ENCODE measurements at places on chromosomes 6 and 20.
A peak's percentile ranks its signal among the peaks of the same experiment; 100 is the strongest.

GRCh38 chr6:10441004-10441654 lies 26.3 kb upstream of the TFAP2A start:
- peak; percentile 80 for DNase-seq

DNA sequence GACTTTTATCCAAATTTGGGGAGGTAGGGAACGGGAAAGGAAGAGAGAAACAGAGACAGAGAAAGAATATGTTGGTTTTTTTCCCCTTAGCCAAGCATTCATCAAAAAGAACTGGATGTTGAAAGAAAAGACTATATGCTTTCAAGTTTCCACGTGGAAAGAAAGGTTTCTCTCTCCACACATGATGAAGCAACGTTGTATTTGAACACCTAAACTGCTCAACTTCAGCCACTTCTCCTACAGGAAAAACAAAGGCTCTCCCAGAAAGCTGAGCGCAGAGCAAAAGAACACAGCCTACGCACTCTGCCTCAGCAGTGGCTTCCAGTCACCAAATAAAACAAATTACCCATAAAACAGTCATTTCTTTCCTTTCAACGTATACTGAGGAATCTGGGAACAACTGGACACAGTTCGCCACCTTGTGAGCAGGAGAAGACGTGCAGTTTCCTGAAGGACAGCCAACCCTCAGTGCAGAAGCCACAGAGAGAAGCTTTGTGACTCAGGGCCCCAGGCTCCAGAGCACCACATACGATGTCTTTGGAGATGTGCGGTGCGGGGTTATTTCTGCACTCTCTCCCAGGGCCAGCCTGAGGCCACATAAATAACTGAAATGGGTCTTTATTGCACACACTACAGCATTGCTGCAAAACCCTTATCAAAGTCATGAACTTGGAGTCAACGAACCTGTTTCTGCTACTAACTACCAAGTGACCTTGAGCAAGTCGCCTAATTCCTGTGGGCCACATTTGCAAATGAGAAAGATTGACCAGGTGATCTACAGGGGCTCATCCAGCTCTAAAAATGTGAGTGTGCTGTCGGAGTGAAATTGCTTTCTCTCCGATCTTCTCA lies 10.1 kb downstream of the IL17F start:
- DNase-seq, result peak; percentile 57

DNA sequence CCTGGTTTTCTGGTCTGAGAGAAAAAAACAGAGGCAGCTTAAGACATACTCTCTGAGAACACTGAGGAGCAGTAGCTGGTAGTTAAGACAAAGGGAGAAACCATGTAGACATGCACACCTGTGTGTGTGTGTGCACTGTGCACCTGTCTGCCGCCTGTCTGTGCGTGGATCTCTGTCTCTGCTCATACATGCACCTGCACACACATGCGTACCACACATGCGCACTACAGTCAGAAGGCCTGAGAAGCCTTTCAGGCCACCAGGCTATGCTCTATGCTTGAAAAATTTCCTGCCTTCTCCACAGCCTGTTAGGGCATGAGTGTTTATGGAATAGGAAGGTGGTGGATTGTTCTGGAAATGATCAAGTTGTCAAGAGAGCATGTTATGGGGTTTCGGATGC lies 103.5 kb downstream of the CDH4 start:
- DNase-seq, result no peak

GRCh38 chr6:154653853-154654252 lies 79.4 kb upstream of the SCAF8 start:
- peak; percentile 68 for DNase-seq

- no peak for DNase-seq
These were observed 4.3 kb upstream of the SERINC3 start for GRCh38 chr20:44526129-44526528.

GRCh38 chr6:75345413-75345812 lies 60.8 kb upstream of the TMEM30A start:
- DNase-seq, result no peak

DNA sequence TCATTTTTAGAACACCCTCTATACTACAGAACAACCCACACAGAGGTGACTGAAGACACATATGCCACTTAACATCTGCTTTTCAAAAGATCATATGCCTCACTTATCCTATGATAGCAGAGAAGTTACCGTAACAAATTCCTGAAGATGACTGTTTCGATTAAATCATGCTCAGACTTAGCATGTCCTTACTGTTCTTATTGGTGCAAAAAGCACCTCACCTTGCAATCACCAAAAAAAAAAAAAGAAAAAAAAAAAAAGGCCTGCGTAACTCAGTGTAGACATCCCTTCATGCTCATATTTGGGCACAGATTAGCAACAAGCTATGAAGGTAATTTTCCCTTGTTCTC lies 17.7 kb upstream of the DST start:
- DNase-seq, result no peak
